Right forelimb (tissue), 1 donor: ENCODE measurements at places on chromosomes 5 and 9.

GRCh38 chr5:113367586-113367985 lies 67.2 kb downstream of the TSSK1B start:
- DNase-seq, result no peak

GRCh38 chr5:79974886-79975285 lies 16.2 kb downstream of the MTX3 start:
- no peak for DNase-seq

- DNase-seq, result no peak
These were observed 1.8 kb downstream of the ELAVL2 start for GRCh38 chr9:23823986-23824829.

DNA sequence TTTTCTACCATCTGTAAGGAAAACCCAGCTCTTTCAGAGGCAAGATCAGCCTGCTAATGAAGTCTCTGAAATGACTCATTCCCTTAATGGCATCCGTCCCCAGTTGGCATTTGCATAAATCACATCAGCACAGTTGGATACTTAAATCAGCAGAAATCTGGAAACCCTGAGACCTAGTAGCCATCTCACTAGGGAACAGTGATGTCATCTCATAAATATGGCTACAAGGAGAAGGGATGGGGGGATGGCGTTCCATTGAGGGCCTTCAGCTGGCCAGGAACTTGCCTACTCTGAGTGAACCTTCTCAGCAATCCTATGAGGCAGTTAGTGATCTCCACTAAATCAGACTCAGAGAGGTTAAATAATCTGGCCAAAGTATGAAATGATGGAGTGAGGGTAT lies 81.8 kb downstream of the CMYA5 start:
- no peak for DNase-seq

DNA sequence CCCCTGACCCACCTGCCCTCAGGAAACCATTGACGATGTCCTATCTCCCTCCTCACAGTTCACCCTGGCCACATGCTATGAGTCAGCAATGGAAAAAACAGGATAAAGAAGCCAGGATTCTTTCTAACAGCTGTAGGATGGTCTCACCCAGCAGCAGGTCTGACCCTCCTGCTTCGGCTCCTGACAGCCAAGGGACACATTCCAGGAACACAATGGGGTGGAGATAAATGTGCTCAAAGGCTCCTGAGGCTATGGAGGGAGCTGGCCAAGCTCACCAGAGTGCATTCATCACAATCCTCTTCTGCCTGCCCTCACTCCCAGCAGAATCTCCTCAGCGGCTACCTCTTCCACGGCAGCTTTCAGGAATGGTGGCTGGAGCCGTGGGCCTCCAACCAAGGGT lies 170.3 kb downstream of the PJA2 start:
- no peak for DNase-seq

GRCh38 chr5:37323607-37324006 lies 47.3 kb downstream of the NUP155 start:
- no peak for DNase-seq

GRCh38 chr5:172412724-172413286 lies 41.5 kb downstream of the SH3PXD2B start:
- peak; percentile 87 for DNase-seq

DNA sequence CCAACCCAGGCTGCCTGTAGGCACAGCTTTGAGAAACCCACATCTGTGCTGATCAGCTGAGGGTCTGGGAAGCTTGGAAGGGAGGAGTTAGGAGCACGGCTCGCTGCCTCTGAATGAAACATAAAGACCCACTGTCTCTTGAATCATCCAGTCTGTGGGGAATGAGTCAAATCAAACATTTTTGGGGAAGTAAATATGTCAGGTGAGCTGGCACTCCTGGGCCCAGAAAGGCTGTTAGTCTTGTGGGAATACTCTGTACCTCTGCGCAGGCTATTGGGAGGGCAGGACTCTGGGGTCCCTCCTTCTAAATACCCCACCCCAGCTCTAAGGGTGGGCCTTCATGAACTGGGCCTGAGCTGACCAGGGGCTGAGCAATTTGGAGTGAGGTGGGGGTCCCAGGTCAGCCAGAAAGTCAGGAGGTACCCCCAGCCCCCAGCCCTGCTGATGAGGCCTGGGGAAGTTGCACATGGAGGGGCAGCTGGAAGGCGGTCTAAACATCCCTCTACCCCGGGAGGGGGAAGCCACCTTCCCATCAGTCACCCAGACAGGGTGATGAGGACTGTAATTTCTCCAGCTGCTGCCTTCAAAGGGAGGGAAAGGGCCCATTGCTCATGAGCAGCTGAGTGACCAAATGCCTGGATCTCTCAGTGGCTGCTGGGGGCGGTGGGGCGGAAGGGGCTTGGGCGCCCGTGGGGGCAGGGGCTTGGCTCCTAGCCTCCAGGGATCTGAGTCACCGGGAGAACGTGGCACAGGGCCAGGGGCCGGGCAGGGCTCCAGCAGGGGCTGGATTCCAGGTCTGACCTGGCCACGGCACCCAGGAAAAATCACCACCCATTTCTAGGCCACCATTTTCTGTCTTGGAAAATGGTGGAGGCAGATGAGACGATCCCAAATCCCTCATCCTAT lies 10.8 kb downstream of the FIBCD1 start:
- no peak for DNase-seq
